ENCODE measurements at places on chromosomes 16 and 17. TPM values are rescaled to one million over a fixed set of nuclear protein-coding genes. Genes with fewer than 3 reads are reported as not detected.

Gene TP53TG3E
- total RNA-seq: not detected

Gene WFIKKN1
- 0.08 TPM for total RNA-seq

Gene CCL7
- total RNA-seq: not detected

Gene MPP2
- 3.0 TPM for total RNA-seq

Gene SLC12A3
- total RNA-seq: under 0.01 TPM

Gene PGAP3
- 8.3 TPM for total RNA-seq

Gene WNT3
- total RNA-seq: 0.59 TPM

Gene DRC3
- total RNA-seq: 3.0 TPM

Gene HS3ST3A1
- 0.38 TPM for total RNA-seq

Gene SDK2
- total RNA-seq: 0.08 TPM

Gene KRTAP16-1
- not detected for total RNA-seq

Gene SCO1
- total RNA-seq: 9.8 TPM

Gene POLG2
- 7.4 TPM for total RNA-seq

Gene IL32
- total RNA-seq: 7.4 TPM

Gene SPECC1
- 33.6 TPM for total RNA-seq

Gene ABCC6
- total RNA-seq: 0.30 TPM

Gene SHCBP1
- total RNA-seq: 8.3 TPM

Gene NRN1L
- not detected for total RNA-seq

Gene TM4SF5
- total RNA-seq: not detected

Gene ALDH3A1
- 2.6 TPM for total RNA-seq

Gene ARL5C
- not detected for total RNA-seq

Gene STAT5B
- total RNA-seq: 21.1 TPM

Gene SMIM5
- total RNA-seq: not detected

Gene SMIM36
- total RNA-seq: not detected

Gene ITGAX
- total RNA-seq: not detected

Gene TMED6
- not detected for total RNA-seq

Gene MLYCD
- total RNA-seq: 2.2 TPM

Gene C16orf78
- total RNA-seq: not detected

Gene IL17C
- total RNA-seq: not detected

Gene ABCC12
- not detected for total RNA-seq

Gene SLC16A11
- total RNA-seq: 0.12 TPM

Gene RAMP2
- 0.30 TPM for total RNA-seq

Gene RAB11FIP4
- total RNA-seq: 18.3 TPM

Gene CACNG1
- not detected for total RNA-seq

Gene TMEM100
- 1.2 TPM for total RNA-seq

Gene KDM6B
- total RNA-seq: 3.8 TPM

Gene ZNF385C
- total RNA-seq: under 0.01 TPM
